Endothelial cell of umbilical vein (primary cell): ENCODE measurements at places on chromosomes 11 and 22. TPM values are rescaled to one million over a fixed set of nuclear protein-coding genes. Genes with fewer than 3 reads are reported as not detected.

DNA sequence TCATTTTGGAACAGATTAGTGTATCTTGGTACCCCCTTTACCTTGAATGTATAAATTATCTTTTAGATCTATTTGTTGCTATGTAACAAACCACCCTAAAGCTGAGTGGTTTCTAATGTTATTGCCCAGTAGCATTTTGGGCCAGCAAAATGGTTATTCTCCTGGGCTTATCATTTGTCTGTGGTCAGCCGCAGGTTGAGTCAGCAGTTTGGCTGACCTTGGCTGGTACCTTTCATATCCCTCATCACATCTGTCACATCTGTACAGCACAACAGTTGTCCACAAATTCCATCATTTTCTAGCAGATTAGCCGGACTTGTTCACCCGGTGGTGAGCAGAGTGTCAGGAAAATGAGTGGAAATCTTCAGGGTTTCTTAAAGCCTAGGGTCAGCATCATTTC, 588.5 kb upstream of the ARHGAP42 start:
- no peak for DNase-seq

SHISA8 gene
- total RNA-seq = not detected in 2 replicates

TCN1 gene
- total RNA-seq = not detected in 2 replicates

GRCh38 chr11:115905341-115906000, 401.3 kb upstream of the CADM1 start:
- no peak for DNase-seq

ZNF70 gene
- total RNA-seq = 6.0 and 6.2 TPM in 2 replicates

TRIM22 gene
- total RNA-seq = 73.4 and 110 TPM in 2 replicates
